ENCODE measurements at places on chromosomes 7 and 10.

DNA sequence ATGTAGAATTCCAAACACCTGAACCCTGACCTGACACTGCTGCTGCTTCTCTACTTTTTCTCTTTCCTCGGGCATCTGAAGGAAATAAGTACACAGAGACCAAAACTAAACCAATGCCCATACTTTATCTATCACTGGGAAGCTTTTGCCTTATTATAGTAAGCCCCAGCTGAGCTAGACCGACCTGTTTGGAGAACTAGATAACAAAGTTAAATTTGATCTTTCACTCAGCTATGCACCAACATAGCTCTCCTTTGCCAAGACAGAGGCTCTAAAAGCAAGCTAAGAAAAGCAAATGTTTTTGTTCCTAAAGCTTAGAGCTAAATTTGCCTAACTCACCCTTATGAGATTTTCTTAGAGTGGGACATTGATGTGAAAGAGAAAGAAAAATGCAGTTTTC lies 39.1 kb downstream of the NHLRC2 start:
- no peak for DNase-seq

DNA sequence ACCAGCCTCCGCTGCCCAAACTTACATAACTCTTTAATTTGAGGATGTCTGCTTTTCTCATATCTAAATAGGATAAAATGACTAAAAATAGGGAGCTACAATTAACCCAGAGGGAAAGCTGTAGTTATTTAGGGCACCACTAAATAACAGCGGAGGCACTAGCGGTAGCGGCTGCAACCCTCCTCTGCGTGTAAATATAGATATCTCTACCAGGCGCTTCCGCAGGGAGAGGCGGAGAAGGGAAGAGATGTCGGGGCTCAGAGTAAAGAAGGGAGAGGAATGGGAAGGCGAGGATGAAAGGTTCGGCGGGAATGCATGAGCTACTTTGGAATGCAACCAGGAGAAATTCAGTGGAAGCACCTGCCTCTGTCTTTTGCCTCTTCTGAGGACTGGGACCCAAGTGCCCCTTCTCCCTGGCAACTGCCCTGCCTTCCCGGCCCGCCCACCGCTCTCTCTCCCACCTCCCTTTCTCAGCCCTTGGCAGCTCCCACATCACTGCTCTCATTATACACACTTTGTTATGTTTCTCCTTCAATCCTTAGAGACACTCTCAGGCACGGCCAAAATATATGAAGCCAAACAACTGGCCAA lies 698.3 kb downstream of the PARD3 start:
- no peak for DNase-seq

- DNase-seq: no peak
Measured at GRCh38 chr7:121831351-121831750, 41.6 kb upstream of the PTPRZ1 start.

- DNase-seq: peak; percentile 95
Measured at GRCh38 chr7:116271963-116272886, 61.9 kb downstream of the TES start.

- no peak for DNase-seq
Measured at GRCh38 chr10:61164458-61165160, 220.6 kb upstream of the RHOBTB1 start.

DNA sequence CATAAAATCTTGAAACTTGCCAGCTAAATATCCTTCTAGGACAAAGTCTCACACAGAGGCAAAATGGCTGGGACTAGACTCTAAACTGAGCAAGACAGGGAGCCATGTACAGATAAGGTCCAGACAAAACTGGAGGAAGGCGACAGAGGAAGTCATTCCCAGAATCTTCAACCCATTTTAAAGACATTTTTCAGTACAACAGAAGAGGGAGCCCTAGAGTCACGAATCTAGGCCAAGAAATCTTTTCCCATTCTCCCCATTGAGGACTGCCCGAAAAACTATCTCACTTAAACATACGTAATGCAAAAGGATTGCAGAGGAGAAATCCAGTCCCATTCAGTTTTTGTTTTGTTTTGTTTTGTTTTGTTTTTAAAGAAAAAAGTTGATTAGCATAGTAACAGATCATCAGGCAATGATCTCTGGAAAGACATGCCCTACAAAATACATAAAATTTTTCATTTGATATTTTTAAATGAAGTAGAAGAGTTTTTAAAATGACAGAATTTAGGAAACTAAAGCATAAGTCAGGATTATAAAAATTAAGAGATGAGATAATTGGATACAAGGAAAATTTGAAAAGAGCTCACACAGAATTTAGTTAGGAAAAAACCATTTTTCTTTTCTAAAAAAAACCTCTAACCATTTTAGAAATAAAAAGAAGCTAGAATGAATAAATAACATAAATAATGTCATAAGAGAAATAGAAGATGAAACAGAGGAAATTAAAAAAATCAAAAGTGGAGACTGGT lies 16.9 kb upstream of the PRF1 start:
- DNase-seq: peak; percentile 82

DNA sequence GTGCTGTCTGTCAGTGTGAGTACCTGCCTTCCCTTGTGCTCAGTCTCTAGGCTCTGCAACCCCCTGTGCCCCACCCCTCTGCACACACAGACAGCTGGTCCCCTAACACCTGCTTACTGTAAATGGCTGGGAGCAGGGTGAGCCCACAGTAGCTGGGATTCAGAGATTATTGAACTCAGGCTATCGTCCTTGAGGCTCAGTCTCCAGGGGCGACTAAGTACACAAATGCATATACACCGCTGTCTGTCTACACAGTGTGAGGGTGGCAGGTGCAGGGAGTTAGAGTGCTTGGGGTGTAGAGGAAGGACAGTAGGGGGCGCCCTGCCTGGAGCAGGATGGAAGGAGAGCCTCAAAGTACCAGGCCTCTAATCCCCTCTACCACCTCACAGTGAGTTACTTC lies 12.9 kb downstream of the UPP1 start:
- peak; percentile 30 for DNase-seq

All from ELR (cell line).